SW480 (cell line): ENCODE measurements at places on chromosomes 3 and 15.
A peak's percentile ranks its signal among the peaks of the same experiment; 100 is the strongest.

- DNase-seq = no peak
Observed at GRCh38 chr15:75123395-75123794, 78.3 kb upstream of the C15orf39 start.

DNA sequence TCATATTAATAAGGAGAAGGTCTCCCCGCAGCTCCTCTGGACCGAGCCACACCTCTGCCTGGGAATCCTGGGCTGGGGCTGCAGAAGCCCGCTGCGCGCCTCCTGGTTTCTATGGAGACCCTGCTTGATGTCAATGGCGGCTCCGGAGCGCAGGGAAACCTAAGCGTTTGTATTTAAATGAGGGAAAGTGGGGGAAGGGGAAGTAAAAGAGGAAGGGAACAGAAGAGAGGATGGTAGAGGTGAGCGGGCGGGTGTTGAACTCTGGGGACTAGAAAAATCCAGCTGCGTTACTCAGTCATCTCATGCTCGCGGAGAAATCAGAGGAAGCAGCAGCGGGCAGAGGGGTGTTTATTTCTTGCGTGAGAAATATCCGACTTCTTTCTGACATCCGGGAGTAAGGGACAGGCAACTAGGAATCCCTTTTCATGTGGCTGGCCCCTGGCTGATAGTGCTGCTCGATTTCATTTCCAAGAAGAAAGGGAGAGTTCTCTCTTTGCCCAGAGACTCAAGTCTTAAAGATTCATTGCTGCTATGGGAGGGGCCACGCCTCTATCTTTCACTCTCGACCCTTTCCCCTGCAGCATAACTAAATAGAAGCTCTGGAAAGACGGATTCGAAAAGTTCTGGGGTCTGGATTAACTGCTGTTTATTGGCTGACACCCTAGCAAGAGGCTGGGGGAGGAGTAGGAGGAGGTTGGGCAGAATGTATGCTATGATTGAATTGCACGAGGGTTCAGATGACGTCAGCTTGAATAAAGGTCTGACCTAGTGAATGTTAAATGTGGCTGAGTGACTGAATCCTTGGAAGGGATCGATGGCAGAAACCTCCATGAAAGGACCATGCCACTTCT is 110.5 kb upstream of the GAP43 start:
- DNase-seq = peak; percentile 43

GRCh38 chr3:159346271-159346903 is 544.5 kb downstream of the MFSD1 start:
- no peak for DNase-seq

GRCh38 chr3:173553635-173554280 is 156.2 kb downstream of the NLGN1 start:
- peak; percentile 40 for DNase-seq

DNA sequence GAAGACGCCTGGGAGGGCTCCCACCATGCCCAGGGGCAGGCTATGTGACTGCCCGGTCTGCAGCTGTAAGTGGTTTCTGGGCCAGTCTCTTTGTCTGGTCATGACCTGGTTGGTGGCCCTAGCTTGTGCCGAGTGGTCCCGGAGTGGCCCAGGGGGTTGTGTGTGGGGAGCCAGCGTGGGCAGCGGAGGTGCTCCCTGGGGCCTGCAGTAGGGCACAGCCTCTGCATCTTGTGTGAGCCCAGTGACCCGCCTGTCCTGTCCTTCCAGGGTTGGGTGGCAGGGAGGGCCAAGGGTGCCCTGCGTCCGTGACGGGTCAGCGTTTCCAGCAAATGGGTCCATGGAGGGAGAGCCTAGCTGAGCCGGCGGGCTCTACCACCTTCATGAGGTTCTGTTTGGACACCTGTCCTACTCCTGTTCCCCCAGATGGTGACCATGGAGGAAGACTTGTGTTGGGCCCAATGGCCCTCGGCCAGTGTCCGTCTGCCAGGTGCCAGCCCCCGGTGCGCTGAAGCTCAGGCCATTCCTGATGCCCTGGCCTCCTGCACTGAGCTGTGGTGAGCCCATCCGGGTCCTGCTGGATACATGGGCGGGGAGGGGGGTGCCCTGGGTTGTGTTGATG is 215.4 kb downstream of the SNRPN start:
- DNase-seq = no peak

GRCh38 chr3:146503461-146504202 is 34.3 kb upstream of the PLSCR2 start:
- DNase-seq = no peak

DNA sequence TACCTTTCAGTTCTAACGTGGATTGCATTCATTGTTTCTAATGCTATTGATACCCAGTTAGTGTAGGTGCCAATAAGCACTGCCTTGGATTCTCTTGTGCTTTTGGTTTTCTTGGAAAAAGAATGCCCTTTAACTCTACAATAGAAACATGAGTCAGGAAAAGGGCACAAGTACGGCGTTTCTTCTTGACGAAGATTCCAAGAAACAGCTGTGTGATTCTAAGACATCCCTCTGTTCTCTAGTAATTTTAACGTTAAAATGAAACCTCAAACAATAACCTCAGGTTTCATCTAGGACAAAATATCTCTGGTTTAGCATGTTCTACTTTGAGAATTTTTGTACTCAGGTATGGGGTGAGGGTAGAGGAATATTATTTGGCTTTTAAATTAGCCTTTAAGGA is 540.5 kb upstream of the ATP11B start:
- no peak for DNase-seq

- peak; percentile 99 for DNase-seq
Observed at GRCh38 chr15:69713726-69714559, 261.3 kb downstream of the RPLP1 start.

- DNase-seq = no peak
Observed at GRCh38 chr3:68703066-68703465, 229.3 kb downstream of the TAFA4 start.

DNA sequence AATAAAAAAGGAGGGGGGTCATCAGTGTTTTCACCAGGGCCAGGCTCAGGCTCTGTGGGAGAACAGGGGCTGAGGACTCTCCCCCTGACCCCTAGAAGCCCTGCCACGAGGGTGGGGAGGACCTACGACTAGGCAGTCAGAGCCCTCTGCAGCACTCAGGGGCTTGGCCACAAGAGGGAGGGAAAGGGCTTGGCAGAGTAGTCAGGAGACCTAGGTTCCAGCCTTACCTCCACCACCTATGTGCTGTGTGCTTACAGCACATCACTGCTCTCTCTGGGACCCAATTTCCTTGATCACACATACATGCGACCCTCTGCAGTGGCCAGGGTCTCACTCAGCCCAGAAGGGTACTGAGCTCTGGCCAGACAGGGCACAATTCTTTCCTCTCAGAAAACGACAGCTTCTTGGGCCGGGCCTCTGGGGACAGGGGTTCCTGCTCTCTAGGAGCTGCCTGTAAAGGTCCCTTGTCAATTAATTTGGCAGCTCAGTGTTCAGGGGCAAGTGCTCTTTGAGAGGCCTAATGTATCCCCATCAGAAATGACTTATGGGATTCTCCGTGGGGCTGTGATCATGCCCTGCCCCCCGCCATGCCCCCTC is 16.4 kb upstream of the SKIC8 start:
- DNase-seq = no peak

GRCh38 chr3:157786618-157787017 is 283.4 kb upstream of the VEPH1 start:
- DNase-seq = no peak

- DNase-seq = no peak
Observed at GRCh38 chr3:154143873-154144272, 22.7 kb downstream of the ARHGEF26 start.

- DNase-seq = no peak
Observed at GRCh38 chr3:53009826-53010539, 35.9 kb downstream of the SFMBT1 start.

GRCh38 chr3:37218206-37218605 is 43.8 kb upstream of the LRRFIP2 start:
- DNase-seq = no peak
